Activated CD4-positive, alpha-beta memory T cell treated with anti-CD3 and anti-CD28 coated beads, Interleukin-2, amount 10 ng/mL, durations not matched to agents 7 days and 5 days (primary cell): ENCODE measurements at places on chromosomes 6 and 20. TPM values are rescaled to one million over a fixed set of nuclear protein-coding genes. Genes with fewer than 3 reads are reported as not detected.

DNA sequence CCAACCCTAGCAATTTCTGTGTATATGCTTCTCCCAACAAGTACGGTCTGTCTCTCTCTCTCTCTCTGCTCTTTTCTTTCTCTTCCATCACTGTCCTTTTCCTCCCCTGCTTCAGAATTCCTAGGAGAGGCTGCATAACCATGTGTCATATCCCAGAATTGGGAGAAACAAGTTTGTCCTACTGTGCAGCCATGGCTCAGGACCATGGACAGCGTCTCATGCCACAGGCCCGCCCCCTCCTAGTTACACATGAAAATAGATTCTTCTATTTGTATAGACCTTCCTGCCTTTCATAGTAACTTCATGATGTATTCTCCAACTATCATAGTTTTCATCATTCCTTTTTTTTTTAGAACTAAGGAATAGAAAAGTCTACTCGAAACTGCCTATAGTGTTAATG, 98.0 kb downstream of the FNDC1 start:
- no peaks in the 10 kb centered on the region for H3K36me3 ChIP-seq
- H3K27ac ChIP-seq = no peak overlapping the region
- H3K4me1 ChIP-seq = no peaks in the 10 kb centered on the region

DNA sequence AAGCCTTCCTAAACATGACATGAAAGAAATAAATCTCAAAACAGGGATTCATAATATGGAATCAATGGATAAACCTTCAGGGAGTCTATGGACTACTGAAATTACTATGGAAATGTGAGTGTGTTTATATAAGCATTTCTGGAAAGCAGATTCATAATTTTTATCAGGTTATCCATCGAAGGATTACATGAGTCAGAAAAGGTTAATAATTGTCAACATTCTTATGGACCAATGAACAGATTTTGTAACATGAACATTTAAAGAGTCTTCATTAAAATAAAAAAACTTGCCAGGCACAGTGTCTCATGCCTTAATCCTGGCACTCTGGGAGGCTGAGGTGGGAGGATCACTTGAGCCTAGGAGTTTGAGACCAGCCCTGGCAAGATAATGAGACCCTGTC, 84.8 kb downstream of the AHI1 start:
- peaks cover 14% of the 10 kb centered on the region for H3K36me3 ChIP-seq
- H3K27ac ChIP-seq = no peak overlapping the region
- no peaks in the 10 kb centered on the region for H3K27me3 ChIP-seq
- H3K4me3 ChIP-seq = no peak overlapping the region

GRCh38 chr6:169420912-169421543, 167.4 kb upstream of the THBS2 start:
- no peak overlapping the region for H3K27ac ChIP-seq
- no peak overlapping the region for H3K4me3 ChIP-seq
- no peaks in the 10 kb centered on the region for H3K36me3 ChIP-seq
- no peak for DNase-seq

DNA sequence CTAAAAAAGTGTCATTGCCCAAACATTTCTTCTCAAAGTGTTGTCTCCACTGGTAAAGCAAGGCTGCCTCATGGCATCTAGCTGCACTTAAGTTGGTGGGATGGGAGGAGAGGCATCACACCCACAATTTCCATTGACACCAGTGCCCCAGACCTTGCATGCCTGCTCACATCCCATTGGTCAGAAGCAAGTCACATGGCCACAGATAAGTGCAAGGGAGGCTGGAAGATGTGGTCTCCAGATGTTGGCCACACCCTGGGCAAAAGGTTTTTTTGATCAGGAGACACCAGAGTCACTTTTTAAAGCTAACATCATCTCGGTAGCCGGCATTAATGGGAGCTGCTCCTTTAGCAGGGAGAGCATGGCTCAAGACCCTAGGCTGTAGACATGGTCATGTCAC, 157.1 kb upstream of the CST7 start:
- DNase-seq = no peak
- peaks cover 5% of the 10 kb centered on the region for H3K27me3 ChIP-seq
- no peaks in the 10 kb centered on the region for H3K36me3 ChIP-seq
- H3K4me1 ChIP-seq = peaks cover 8% of the 10 kb centered on the region
- H3K4me3 ChIP-seq = no peak overlapping the region

CGAS gene
- 47.8 TPM for total RNA-seq
